Naive thymus-derived CD8-positive, alpha-beta T cell (primary cell): ENCODE measurements at places on chromosomes 2 and 18.

GRCh38 chr2:164644036-164644700 is 22.9 kb upstream of the GRB14 start:
- no peak for DNase-seq

DNA sequence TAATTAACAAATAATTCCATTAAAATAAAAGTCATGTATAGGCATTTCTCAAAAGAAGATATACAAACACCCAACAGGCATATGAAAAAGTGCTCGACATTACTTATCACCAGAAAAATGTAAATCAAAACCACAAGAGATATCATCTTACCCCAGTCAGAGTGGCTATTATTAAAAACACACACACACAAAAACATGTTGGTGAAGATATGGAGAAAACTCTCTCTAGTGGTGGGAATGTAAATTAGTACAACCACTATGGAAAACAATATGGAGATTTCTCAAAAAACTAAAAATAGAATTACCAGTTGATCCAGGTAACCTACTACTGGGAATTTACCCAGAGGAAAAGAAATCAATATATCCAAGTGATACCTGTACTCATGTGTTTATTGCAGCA is 966.3 kb upstream of the POU3F3 start:
- no peak for DNase-seq

DNA sequence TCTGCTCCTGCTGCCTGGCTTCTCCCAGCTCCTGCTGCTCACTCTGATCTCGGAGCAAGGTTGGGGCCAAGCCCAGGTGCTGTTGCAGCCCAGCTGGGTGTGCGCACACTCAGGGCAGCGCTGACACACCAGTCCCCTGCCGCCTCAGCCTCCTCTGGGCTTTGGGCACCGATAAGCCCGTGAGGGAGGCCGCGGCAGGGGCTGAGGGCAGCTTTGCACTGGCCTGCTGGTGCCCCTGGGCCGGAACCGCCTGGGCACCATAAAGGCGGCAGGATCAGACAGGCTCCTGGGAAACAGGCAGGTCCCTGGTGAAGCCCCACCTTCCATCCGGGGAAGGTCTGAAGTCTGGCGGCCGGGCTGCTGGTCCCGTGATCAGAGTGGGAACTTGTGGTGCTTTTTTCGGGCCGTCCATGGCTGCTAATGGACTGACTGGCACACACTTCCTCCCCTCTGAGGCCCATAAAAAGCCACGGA is 14.1 kb upstream of the EML6 start:
- DNase-seq = no peak

DNA sequence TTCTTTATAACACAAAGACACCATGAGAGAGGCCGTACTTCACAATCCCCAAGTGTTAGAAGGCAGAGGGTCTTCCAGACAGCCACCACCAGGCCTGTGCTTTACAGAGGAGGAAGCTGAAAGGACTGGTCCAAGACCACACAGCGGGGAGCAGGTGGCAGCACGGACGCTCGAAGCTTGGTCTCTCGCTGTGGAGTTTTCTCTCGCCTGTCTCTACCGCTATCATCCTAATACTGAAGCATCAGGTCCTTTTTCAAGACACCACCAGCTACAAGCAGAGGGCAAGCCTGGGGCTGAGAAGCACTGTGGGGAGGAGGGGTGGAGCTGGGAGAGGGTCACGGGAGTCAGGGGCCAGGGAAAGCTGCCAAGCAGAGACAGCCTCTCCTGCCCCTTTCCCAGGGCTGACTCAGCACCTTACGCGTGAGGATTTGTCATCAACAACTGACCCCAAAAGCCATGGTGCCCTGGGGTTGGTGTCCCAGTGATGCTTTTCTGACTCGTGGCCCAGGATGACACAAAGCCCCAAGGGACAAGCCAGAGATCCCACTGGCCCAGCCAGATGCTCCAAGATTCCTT is 31.9 kb upstream of the FOSL2 start:
- DNase-seq = no peak

- DNase-seq = no peak
Observed at GRCh38 chr2:144459286-144459685, 60.6 kb downstream of the ZEB2 start.

- no peak for DNase-seq
Observed at GRCh38 chr18:79947881-79948610, 3.4 kb downstream of the SLC66A2 start.

DNA sequence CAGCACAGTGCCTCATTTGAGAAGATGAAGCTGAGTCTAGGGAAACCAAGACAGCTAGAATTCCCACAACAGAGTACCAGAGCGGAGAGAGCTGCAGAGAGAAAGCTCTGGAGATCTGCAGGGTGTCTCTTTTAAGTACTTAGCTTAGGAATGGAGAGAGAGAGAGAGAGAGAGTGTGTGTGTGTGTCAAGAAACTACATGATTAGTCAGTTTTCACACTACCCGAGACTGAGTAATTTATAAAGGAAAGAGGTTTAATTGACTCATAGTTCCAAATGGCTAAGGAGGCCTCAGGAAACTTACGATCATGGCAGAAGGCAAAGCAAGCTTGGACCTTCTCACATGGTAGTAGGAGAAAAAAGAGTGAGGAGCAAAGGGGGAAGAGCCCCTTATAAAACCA is 64.0 kb downstream of the HIBCH start:
- no peak for DNase-seq

DNA sequence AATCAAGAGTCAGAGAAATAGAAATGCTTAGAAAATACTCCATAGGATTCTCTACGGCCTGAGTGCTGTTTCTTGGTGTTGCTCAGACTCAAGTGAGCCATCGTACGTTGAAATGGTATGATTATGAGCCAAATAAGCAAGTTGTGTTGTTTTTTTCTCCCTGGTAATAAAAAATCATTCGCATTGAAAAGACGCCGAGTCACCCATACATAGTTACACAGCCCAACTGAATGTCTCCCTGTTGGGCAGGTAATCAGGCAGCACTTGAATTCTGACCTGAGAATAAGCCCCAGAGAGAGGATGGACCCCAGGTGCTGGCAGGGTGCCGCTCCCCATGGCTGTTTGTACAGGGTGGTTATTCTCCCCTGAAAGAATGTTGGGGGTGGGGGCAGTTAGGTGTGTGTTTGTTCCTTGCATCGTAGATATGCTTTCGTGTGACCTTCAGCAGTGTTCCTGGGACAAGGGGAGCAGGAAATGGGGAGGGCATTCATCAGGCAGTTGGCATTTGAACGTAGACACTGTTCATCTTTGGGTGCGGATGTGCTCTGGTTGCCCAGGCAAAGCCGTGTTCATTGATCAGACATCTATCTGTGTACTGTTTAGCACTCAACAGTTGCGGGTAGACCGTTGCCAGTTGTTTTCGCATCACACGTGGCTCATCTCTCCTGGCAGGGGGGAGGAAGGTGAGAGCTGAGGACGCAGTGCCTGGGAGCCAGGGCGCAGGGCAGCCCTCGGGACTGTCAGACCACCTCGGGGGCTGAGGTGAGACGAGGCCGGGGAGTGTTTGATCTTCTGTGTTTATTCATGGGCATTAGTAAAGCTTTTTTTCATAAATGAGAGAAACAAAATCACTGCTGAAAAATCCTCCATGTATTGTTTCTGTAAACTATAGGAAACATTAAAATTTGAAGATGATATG is 27.3 kb downstream of the MTCL1 start:
- no peak for DNase-seq

DNA sequence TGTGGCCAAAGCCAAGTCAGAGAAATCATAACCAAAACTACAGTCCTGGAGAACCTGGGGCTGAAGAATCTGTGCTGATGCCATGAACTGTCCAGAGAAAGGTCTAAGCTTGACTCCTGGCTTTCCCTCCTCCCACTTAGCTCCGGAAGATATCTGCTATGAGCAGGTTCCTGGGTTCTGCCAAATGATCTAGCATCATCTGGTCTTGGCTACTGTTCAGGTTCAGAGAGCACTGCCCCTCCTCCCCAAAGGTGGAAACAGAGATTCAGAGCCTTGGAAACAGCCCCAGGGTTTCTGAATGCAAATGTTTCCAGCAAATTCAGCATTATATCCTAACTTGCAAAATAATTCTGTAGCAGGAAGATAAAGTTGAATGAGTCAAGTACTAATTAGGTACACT is 219.2 kb upstream of the SP5 start:
- DNase-seq = no peak

DNA sequence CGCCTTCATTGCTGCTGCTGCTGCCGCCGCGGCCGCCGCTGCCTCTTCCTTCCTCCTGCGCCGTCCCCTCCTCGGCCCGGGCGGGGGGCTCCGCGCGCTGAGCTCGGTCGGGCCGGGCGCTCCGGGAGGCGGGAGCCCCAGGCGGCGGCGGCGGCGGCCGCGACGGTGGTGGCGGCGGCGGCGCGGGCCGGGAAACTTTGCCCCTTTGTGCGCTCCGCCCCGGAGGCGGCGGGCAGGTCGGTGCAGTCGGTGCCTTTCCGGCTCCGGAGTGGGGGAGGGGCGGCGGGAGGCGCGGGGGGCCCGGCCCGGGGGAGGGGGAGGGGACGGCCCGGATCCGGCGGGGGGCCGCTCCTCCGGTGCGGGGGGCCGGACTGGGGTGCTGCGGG is 205 bp downstream of the TET3 start:
- peak; percentile 74 for DNase-seq

GRCh38 chr2:205864491-205864890 is 182.2 kb downstream of the NRP2 start:
- DNase-seq = no peak

- DNase-seq = peak; percentile 82
Observed at GRCh38 chr2:25672494-25673299, 680 bp downstream of the DTNB start.

DNA sequence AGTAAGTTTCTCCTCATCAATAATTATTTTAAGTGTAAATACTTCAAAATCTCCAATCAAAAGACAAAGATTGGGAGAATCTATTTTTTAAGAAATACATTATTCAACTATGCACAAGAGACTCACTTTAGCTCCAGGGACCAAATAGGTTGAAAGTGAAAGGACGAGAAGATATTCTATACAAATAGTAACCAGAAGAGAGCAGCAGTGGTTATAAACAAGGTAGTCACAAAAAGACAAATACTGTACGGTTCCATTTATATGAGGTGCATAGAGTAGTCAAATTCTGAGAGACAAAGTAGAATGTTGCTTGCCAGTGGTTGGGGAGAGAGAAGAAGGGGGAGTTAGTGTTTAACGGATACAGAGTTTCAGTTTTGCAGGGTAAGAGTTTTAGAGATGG is 69.8 kb downstream of the POU3F3 start:
- DNase-seq = no peak

- DNase-seq = no peak
Observed at GRCh38 chr2:43030551-43031307, 195.7 kb downstream of the ZFP36L2 start.

DNA sequence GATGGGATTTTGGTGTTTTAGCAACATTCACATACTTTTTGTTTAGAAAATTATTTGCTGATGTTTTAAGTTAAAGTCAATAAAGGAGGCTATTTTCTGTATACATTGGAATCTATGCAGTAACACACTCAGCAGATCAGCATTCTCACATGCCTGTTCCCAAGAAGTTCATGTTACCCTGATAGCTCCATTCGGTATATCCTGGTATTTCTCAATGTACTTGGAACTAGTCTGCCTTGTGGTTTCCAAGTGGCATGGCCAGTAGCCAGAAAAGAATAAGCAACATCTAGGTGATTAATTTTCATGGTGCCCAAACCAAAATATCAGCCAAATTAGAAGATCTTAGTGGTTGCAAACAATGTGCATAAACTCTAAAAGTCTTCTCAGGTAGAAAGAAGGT is 5.2 kb upstream of the NCAPH start:
- no peak for DNase-seq

- DNase-seq = no peak
Observed at GRCh38 chr2:157830696-157831570, 45.2 kb downstream of the ACVR1 start.

DNA sequence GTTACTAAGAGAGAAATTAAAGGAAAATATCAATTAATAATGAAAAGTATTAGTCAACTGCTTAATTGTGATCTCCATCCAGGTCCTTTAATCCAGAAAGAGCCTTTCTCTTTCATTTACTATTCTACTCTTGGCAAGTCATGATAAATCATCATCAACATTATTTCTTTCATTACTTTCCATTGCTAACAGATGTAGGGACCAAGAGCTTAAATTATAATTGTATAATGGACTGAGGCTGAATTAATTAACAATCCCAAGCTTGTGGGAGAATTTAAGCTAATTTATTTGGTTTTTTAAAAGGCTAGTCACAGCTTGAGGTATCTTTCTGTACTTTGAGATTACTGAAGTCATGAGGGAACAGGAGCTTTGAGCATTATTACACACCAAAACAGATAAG is 223.9 kb downstream of the ERBB4 start:
- no peak for DNase-seq
